ENCODE measurements at places on chromosomes 3 and 15.

GRCh38 chr3:105827959-105828358 is 40.9 kb downstream of the CBLB start:
- peak; percentile 93 for DNase-seq

GRCh38 chr15:75235760-75236729 is 22.1 kb upstream of the GOLGA6C start:
- no peak for DNase-seq

GRCh38 chr3:131898346-131898745 is 136.5 kb downstream of the CPNE4 start:
- DNase-seq = no peak

- peak; percentile 95 for DNase-seq
These were observed 255.0 kb downstream of the OCA2 start for GRCh38 chr15:27844018-27844666.

GRCh38 chr3:110419601-110420000 is 652.0 kb upstream of the NECTIN3 start:
- DNase-seq = peak; percentile 21

DNA sequence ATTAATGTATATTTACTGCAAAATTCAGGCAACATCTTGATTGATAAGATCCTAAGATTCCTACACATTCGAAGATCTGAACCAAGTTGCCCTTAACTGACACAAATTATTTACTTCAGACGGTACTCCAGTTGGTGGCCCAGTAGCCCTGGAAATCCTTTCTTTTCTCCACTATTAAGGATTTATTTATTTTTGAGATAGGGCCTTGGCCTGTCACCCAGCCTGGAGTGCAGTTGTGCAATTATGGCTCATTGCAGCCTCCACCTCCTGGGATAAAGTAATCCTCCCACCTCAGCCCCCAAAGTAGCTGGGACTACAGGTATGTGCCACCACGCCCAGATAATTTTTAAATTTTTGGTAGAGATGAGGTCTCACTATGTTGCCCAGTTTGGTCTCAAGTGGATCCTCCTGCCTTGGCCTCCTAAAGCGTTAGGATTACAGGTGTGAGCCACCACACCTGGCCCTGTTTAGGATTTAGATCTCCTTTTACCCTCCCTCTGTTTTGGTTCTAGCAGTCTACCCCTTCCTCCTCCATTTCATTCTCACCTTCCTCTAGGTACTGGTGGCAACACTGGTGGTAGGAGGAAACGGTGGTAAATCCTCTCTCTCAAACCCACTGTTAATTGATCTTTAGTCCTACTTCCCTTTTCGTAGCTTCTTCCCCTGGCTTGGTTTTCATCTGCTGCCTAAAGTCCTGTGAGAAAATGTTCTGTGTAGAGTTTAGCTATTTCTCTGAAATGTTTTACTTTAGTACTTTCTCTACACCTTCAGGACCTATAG is 12.7 kb upstream of the ZNF609 start:
- DNase-seq = no peak

GRCh38 chr15:87732976-87733375 is 523.6 kb downstream of the NTRK3 start:
- peak; percentile 48 for DNase-seq

- peak; percentile 75 for DNase-seq
These were observed 395.2 kb downstream of the TUSC7 start for GRCh38 chr3:117104792-117105191.

DNA sequence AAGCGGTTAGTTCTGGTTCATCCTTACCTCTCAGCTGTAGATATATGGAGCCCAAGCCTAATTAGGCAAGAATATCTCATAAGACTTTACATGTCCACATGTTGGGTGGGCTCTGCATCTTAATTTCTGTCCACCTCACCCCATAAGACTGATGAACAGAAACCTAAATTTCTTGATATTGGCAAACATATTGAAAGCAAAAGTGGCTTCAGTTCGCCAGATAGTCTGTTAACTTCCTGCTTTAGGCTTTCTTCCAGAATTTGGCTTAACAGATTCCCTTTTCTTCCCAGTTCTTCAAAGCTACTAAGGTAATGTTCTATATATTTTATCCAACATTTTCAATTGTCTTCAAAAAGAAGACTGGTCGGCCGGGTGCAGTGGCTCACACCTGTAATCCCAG is 19.7 kb downstream of the GABPB1 start:
- DNase-seq = no peak

DNA sequence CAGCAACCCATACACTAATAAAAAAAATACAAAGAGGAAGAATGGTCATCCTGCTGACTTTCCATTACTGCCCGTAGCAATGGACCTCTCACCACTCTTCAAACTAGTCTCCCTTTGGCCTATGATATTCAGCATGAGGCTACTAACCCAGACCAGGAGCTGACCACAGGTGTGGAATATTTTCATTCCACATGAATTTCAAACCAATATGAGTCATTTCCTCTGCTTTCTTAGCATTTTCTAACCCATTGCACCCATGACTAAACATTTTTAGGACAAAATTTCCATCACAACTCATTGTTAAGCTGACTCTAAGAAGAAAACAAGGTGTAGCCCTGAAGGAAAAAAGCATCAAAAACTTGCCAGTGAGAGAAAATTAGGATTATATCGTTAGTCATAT is 34.0 kb upstream of the ZPLD1 start:
- DNase-seq = peak; percentile 55

Data from fibroblast of skin of right biceps (primary cell).